HuH-7.5 (cell line): ENCODE measurements at places on chromosomes 11 and 22.

- no peak for DNase-seq
Observed at GRCh38 chr22:24380220-24380904, 47.0 kb upstream of the ADORA2A start.

GRCh38 chr11:74604311-74604710, 11.9 kb downstream of the POLD3 start:
- no peak for DNase-seq

DNA sequence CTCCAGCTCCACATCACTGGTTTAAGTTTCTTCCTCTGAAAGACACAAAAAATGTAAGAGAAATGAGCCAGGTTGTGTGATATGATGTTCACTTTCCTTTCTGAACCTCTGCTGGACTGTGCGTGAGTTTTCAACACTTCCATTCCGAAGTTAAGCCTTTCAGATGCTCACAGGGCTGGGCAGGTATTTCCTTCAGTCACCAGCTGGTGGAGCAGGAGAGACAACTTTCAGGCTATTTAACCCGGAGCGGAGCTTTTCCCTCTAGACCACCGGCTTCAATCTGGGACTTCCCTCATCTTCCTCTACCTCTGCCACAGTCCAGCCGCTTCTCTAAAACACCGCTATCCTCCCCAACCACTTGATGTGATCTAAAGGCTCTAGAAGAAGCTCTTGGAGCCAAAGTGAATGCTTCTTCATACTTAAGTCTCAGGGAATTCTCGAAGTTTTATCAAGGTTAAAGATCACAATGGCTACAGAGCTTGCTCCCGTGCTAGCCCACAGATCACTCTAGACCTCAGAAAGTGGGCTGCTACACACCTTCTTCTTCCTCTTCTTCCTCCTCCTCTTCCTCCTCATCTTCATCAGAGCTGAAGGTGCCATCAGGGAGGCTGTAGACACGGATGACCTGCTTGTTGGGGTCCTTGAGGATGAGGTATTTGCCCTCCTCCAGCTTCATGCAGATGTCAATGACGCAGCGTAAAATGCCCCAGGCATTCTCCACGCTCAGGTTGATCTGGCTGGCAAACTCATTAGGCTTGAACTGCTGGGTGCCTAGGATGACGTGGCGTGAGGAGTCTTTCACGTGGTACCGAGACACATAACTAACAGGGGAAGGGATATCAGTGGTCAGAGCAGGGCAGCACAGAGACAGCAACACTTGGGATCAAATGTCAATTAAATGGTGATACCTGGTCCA, 4.4 kb upstream of the FOXRED2 start:
- DNase-seq = peak; percentile 52

- no peak for DNase-seq
Observed at GRCh38 chr11:108009497-108010370, 1.0 kb downstream of the CUL5 start.

GRCh38 chr11:10580623-10581022, 12.2 kb upstream of the LYVE1 start:
- no peak for DNase-seq

- no peak for DNase-seq
Observed at GRCh38 chr11:101241160-101241795, 111.7 kb upstream of the PGR start.

DNA sequence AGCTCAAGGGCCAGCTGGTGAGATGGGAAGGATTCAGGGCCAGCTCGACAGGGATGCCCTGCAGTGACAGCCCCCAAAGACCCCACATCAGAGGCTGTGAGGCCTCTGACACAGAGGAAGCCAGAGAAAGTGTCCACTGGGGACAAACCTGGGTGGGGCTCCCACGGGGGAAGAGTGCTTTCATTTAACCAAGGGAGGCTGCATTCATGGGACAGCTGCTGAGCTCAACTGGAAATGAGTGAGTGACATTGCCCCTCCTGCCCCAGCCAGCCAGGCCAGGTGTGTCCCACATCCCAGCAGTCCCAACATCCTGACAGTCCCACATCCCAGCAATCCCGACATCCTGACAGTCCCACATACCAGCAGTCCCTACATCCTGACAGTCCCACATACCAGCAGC, 61.0 kb downstream of the DHCR7 start:
- no peak for DNase-seq

GRCh38 chr11:132971351-132971750, 561.0 kb downstream of the OPCML start:
- DNase-seq = no peak

DNA sequence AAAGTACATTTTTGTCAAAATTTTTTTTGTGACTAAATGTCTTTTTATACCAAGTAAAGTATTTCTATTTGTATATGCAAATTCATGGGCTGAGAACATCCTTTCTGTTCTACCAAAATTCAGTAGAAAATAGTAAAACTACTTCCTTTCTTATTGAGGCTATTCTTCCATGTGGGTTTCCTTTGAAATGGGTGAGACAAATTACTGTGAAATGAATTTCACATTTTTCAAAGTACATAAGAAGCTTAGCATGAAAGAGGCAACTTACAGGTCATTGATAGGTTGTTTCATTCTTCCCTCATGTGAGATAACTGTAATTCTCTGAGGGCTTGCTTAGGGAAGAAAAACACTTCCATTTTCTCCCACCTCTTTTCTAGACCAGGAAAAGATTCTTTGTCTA, 1.0 kb upstream of the OR6X1 start:
- no peak for DNase-seq

DNA sequence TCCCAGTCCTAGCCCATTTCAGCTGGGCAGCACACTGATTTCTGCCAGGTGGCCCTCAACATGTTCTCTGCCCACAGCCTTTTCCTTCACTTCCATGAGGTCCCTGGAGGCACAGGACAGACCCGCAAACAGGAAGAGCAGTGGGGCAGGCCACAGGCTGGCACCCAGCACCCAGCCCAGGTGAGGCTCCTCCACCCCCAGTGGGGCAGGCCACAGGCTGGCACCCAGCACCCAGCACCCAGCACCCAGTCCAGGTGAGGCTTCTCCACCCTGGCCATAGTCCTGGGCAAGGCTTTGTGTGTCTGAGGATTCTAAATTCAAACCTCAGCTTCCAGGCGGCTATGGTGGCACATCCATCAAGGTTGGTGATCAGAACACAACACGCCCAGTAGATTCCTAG, 1413.0 kb downstream of the BRD1 start:
- DNase-seq = no peak

- DNase-seq = no peak
Observed at GRCh38 chr22:44309137-44309536, 3.6 kb downstream of the SHISAL1 start.

DNA sequence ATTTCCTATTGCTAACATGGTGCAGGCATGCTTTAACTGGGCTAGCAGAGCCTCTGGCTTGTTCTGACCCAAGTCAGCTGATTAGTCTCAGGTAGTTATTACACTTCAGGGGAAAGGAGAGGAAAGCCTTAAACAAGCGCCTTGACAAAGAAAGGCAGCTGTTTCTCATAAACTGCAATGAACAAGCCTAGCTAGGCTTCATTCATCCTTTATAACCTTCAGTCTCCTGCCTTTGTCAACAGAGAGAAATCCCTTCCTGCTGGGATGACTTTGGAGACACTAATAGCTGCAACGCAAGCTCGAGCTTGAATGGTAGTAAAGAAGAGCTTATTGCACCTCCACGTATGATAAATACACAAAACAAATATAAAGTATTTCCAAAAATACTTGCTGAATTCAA, 68.4 kb downstream of the CCDC34 start:
- DNase-seq = no peak

DNA sequence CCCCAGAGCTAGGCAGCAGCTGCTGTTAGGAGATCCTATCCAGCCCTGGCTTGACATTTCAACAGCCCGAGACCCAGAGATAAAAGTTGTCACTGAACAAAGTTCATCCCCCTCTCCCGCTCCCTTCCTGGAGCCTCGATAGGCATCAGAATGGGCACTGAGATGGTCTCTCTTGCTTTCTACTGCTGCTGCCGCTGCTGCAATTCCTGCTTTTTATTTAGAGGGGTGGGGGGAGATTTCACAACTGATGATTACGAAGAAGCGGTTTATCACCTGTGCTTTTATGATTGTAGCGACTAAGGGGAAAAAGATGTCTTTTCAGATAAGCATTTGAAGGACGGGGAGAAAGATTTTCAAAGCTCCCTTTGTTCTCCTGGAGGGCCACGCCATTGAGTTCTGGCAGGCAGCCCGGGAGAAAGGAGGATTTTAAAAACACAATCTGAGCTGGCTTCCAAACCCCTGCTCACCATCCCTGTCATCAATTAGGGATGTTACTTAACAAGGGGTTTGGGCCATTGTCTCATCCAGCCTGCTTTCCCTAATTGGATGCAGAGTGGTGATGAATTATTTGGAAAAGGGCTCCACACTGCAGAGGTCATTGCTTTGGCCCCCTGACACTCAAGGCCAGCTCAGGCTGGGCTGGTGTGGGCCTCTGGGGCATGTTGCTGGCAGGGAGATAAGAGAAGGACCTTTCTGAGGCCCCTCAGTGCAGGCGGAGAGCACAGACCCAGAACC, 344.7 kb downstream of the BUD13 start:
- DNase-seq = peak; percentile 17

GRCh38 chr11:12303421-12304149, 73.8 kb upstream of the PARVA start:
- no peak for DNase-seq
